Fibroblast of skin of back (primary cell): ENCODE measurements at places on chromosomes 12 and 14.

DNA sequence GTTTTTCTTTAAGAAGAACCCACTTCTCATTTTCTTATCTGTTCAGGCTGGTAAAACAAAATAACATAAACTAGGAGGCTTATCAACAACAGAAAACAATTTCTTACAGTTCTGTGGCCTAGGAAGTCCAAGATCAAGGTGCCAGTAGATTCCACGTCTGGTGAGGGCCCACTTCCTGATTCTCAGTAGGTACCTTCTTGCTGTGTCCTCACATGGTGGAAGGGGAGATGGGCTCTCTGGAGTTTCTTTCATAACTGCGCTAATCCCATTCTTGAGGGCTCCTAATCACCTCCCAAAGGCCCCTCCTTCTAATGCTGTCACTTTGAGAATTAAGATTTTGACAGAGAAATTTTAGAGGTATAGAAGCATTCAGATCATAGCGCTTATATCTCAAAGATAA lies 33.4 kb downstream of the TXNRD1 start:
- no peak for DNase-seq

DNA sequence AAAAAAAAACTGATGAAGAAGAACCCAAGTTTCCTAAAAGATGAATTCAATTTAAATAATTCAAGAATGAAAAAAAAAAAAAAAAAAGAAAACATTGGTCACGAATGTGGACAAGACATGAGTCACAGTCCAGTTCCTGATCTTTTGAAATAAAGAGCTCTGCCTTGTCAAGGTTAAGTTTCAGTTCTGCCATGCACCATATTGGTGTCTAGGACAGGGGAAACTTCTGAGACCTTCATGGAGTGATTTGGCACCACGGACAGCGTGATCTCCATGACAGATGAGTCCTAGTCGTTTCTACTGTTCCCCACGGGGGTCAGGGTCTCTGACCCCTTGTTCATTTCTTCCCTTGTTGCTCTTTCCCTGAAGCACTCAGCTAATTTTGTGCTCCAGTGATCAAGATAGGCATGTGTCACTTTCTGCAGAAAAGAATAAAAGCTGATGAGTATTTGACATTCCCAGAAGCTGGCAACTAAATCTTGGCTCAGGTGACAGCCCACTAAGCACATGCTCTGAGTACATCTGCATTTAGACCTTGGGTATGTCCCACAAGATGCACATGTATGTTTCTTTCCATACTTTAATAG lies 1159.7 kb downstream of the BCL11B start:
- DNase-seq = peak; percentile 61

DNA sequence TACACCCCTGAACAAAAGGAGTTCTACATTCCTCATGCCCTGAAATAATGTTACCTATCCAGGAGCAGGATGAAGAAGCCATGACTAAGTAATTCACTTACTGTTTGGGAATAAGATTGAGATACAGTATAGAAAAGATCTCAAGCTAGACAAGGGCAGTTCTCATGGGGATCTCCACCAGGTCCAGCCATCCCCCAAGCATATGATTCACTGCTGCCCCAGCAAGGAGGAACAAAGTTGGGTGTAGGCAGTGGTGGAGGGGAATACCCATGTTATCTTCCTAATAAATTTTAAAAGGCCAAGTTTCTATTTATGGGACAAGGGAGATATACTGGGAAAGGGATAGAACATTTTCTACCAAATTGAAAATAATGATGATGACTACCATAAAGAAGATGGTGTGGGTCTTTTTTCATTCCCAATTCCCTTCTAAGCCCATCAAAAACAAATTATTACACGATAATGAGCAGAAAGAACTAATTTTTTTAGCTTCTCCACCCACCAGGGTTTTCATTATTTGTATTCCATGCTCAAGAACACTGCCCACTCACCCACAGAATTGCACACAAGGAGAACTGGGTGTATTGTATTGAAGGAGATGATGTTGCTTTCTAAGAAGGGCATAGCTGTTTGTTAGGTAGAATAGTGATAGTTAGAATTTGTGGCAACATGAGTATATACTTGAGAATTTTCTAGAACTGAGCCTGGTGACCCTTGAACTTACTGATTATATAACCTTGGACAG lies 204.6 kb downstream of the BTG1 start:
- no peak for DNase-seq

- DNase-seq = no peak
Measured at GRCh38 chr12:57225680-57226210, 3.8 kb upstream of the SHMT2 start.

- DNase-seq = peak; percentile 32
Measured at GRCh38 chr12:59453475-59453874, 142.4 kb upstream of the SLC16A7 start.

- DNase-seq = no peak
Measured at GRCh38 chr12:28857369-28857768, 291.7 kb upstream of the FAR2 start.

DNA sequence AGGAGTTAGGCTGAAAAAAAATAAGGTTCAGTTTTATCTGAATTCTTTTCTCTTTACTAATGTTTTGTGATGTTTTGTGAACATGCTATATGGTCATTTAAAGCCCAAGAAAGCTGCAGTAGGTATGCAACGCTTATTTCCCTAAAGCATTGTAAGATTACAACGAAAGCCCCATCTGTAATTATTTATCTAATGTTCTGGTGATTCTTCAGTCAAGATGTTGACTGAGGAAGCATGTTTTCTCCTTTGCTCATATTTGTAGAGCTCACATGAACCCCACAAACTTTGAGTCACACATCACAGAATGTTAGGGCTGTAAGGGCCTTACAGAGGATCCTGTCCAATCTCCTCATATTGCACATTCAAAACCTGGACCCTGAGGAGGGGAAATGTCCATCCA lies 3.2 kb upstream of the TUBA1C start:
- peak; percentile 66 for DNase-seq

- DNase-seq = peak; percentile 46
Measured at GRCh38 chr14:57865403-57866198, at the start of gene SLC35F4. Gene SLC35F4, minus strand, starts transcription at chr14:57866092.
